ENCODE measurements at places on chromosomes 12 and 14.

DNA sequence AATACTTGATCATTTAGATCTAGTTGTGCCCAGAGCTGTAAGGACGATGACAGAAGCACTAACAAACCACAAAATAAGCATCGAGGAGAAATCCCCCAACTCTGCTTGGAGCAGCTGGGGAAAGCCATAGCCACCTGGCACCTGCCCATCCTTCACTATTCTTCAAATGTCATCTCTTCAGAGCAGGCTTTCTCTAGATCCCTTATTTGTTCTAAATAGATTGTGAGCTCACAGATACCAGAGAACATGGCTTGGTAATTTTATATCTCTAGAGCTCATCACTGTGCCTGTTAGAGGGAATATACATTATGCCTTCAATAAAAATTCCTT is 50.9 kb downstream of the GRIP1 start:
- no peak for DNase-seq

GRCh38 chr14:35368139-35368460 is 36.4 kb downstream of the NFKBIA start:
- no peak for DNase-seq

- DNase-seq: no peak
Measured at GRCh38 chr12:61530456-61530855, 729.7 kb upstream of the USP15 start.

GRCh38 chr14:72850360-72850759 is 43.5 kb downstream of the DPF3 start:
- DNase-seq: no peak

DNA sequence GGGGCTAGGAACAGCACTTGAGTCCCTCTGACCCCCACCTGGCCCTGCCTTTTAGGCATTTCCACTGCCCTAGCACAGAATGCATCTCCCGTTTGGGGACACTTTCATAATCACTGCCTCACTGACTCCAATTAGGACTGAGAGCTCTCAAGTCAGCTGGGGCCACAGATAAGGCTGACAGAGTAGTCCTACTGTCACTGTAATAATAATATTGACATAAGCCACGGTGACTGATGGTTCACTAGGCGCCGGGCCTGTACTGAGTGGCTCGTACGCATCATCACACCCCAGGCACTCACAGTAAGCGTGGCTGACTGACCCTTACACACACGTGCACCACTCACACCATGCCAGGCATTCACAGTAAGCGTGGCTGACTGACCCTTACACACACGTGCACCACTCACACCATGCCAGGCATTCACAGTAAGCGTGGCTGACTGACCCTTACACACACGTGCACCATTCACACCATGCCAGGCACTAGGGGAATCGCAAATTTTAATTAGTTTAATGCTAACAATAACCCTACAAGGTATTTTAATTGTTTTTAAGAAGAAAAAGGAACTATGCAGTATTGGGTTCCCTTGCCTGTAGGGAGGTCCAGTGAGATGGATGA is 87.7 kb downstream of the CHGA start:
- no peak for DNase-seq

- no peak for DNase-seq
Measured at GRCh38 chr12:50536831-50537537, 32.2 kb downstream of the DIP2B start.

DNA sequence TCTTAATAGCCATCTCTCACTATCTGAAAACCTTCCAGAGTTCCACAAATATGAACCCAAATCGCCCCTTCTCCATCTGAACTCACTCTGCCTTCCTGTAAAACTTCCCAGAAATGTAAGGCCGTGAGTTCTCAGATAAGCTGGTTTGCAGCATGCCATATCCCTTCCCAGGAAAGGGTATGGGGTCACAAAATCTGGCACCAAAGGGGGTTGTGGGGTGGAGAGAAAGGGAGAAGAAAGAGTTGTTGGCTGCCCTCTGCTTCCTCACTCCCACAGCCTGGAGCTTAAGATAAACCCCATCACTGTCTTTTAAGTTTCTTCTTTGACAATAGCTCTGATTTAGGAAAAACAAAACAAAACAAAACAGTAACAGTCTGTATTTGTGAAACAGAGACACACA is 10.7 kb downstream of the TMTC1 start:
- DNase-seq: no peak

- DNase-seq: no peak
Measured at GRCh38 chr14:68586896-68587751, 205.7 kb downstream of the ZFP36L1 start.

GRCh38 chr14:56858422-56858821 is 48.1 kb upstream of the OTX2 start:
- no peak for DNase-seq

GRCh38 chr12:120100630-120101029 is 15.9 kb downstream of the RAB35 start:
- peak; percentile 60 for DNase-seq

DNA sequence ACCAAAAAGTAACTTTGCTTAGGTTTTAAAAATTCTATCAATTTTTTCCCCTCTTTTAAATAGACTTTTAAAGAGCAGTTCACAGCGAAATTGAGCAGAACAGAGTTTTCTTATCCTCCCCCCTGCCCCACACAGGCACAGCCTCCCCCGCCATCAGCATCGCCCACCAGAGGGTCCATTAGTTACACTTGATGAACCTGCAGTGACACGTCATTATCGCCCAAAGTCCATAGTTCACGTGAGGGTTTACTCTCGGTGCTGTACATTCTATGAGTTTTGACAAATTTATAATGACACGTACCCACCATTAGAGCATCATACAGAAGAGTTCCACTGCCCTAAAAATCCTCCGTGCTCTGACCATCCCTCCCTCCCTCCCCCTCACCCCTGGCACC is 58.4 kb downstream of the FZD10 start:
- DNase-seq: no peak

GRCh38 chr12:106039242-106039641 is 99.5 kb downstream of the NUAK1 start:
- DNase-seq: no peak

GRCh38 chr12:104510145-104510872 is 53.6 kb downstream of the CHST11 start:
- no peak for DNase-seq

DNA sequence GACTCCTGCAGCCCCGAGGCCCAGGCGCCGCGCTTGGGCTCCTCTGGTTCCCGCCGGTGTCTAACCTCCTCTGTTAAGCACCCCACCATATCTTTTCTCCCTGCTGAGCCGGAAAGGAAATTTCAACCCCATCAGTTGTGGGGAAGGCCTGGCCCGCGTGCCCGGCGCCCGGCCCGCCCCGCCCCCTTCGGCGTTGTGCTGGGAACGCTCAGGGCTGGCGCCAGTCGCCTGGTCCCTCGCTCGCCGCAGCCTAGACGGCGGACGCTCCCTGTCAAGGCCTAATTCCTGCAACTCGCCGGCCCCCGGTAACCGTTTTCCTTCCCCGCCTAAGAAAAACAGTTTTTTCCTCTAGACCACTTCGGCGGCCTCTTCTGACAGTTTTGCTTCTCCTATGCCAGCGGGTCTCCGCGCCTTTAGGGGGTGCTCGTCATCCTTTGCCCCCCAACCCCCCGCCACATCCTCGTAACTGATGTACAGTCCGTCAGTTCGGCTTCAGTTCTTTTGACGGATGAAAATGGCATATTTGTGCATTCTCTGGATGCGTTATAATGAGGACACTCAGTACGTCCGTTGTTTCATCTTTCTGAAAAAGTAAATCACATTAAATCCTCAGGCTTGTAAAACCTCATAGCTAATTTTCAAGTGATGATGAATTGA is 506 bp upstream of the NAP1L1 start:
- no peak for DNase-seq

- no peak for DNase-seq
Measured at GRCh38 chr12:88393017-88393767, 187.1 kb downstream of the KITLG start.

DNA sequence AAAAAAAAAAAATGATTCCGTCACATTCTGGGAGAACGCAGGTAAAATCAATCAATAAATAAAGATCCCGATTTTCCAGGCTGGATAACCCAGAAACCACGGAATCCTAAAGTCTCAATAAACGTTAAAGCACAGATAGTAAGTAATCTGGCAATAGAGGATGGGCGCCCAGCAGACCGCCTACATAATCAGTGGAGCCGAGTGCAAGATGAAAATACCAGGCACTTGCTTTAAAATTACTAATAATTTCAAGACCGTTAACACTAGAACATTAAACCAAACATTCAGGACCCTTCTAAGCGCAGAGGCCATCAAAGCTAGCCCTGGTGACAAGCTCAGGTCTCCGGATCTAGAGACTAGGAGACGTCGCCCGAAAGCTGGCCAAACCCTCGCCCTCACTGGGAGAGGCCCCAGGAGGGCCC is 1.2 kb upstream of the DCAF11 start:
- no peak for DNase-seq

- no peak for DNase-seq
Measured at GRCh38 chr12:121397521-121397920, 2.4 kb upstream of the RNF34 start.

DNA sequence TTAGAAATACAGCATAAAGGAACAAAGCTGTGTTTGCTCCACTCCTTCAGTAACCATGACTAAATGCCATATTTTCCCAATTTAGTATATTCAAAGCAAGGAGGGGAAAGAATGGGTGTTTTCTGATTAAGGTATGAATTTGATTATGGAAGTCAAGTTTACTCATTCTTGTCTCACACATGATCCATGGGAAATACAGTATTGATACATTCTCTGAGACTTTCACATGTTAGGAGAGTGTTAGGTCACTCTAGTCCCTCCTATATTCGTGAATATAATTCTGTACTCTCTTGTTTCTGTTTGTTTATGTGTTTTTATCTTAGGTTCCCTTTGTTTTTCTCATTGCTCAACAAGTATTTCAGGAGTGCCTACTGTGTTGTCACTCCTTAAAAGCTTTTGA is 42.4 kb downstream of the TTLL5 start:
- no peak for DNase-seq

DNA sequence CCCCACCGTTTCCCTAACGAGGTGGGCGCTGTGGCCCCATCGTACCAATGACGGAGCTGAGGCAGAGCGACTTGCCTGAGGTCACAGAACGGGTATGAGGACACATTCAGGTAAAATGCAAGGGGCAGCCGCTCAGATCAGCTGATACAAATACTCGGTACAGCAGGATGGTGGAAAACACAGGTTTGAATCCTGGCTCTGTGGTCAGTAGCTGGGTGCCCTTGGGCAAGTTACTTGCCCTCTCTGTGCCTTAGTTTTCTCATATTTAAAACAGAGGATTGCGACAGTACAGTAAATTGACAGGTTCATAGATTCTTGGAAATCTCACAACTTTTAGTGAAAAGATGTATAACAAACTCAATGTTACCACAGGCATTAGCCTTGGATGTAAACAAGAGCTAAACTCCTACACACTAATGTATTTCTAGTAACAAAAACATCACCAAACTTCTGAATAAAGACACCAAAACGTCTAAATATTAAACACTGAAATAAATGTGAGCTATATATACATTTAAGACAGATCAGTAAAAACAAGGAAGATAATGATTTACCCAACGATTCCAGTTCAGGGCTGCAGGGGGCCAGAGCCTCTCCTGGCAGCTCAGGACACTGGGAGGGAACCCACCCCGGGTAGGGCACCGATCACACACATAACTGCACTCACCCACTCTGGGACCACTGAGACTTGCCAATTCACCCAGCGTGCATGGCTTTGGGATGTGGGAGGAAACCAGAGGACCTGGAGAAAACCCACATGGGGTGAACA is 128.4 kb downstream of the RBM19 start:
- DNase-seq: no peak

DNA sequence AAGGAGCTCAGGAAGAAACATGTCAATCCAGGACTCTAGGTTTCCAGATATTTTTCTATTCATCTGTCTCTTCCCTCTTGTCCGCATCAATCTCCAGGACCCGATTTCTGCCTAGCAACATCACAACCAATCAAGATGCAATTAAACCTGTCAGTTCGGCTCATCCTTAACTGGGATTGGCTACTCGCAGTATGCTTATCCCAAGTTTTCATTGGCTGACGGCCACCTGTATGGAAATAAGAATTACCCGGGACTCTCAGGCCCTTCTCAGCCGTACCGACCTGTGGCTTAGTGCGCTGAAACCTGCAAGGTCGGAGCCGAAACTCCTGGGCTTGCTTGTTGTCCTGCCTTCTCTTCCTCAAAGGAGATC is 20.4 kb upstream of the ATP5MC2 start:
- DNase-seq: peak; percentile 83

- no peak for DNase-seq
Measured at GRCh38 chr14:28298156-28298555, 468.4 kb upstream of the FOXG1 start.

- no peak for DNase-seq
Measured at GRCh38 chr12:72790273-72790672, 518.1 kb downstream of the TRHDE start.

DNA sequence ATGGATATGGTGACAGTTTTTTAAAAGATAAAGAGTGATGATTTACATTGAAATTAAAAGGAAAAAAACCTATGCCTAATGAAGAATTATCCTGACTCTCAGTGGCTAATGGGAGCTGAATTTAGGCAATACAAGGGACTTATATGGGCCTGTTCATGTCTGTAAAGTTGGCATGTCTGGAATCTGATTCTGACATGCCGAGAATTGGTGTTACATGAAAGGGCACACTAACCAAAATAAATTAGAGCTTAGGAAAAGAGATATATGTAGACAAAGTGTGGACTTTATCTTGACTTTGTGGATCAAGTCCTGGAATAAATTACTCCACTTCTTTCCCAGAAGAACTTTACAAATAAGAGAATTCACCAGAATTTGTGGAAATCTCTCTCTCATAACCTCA is 1.1 kb downstream of the TDG start:
- no peak for DNase-seq

DNA sequence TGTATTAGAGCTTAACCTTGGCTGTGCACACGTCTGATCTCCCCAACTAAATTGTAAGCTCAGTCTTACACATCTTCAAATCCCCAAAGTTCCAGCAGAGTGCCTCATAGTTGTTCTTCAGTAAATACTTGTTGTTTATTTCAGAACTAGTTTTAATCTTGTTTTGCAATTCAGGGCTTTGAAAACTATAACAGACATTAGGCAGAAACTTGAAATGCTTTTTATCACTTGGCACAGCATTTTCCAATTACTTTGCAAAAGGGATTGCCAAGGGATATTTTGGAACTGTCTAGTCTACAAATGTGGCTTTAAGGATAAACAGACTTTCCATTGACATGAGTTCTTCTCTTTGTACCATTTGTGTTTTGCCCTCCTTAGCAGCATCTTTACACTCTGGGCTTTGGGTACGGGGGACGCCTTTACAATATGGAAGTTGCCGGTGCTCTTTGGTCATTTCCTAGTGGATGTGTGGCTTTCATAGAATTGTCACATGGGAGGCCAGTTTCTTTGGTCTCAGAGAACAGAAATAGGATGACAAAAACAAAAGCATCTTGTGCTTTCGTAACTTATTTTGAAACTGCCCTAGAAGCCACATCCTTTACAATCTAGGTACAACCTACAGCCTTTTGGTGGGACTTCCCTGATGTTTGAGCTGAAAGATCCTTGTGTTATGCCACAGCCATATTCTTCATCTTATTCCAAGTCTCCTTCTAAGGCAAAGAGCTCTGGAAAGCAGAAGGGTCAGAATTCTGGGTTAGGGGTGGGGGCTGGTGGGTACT is 96.9 kb downstream of the NPAS3 start:
- DNase-seq: no peak

GRCh38 chr14:101068313-101069227 is 165.0 kb upstream of the RTL1 start:
- DNase-seq: no peak

Measured in mucosa of gallbladder (tissue), 1 donor.